Inflammatory macrophage (primary cell): ENCODE measurements at places on chromosomes 1 and 21.
A peak's percentile ranks its signal among the peaks of the same experiment; 100 is the strongest.

DNA sequence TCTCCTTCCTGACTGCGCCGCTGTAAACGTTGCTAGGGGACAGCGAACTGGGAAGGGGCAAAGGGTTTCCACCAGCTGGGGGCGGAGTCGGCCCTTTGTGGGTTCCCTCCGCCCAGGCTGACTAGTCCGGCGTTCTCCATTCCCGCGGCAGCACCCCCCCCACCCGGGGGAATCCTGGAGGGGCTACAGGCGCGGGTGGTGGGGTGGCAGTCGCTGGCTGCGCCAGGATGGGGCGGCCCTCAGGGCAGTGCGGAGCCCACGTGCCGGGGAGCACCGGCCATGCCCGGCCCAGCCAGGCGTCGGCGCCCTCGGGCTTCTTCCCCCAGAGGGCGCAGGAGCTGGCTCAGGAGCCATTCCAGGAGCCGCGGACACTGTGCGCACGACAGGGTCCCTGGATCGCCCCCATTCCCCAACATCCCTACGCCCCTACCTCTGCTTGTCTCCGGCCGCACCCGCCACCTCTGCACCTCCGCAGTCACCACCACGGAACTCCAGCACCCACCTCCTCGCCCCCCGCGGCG is 476 bp downstream of the BATF3 start:
- DNase-seq = peak; percentile 46

GRCh38 chr1:115213130-115213529 is 123.8 kb upstream of the TSPAN2 start:
- DNase-seq = no peak

- DNase-seq = peak; percentile 88
Observed at GRCh38 chr21:29342363-29342957, 43.7 kb downstream of the BACH1 start.

- DNase-seq = no peak
Observed at GRCh38 chr1:211933946-211934714, 101.2 kb downstream of the INTS7 start.

DNA sequence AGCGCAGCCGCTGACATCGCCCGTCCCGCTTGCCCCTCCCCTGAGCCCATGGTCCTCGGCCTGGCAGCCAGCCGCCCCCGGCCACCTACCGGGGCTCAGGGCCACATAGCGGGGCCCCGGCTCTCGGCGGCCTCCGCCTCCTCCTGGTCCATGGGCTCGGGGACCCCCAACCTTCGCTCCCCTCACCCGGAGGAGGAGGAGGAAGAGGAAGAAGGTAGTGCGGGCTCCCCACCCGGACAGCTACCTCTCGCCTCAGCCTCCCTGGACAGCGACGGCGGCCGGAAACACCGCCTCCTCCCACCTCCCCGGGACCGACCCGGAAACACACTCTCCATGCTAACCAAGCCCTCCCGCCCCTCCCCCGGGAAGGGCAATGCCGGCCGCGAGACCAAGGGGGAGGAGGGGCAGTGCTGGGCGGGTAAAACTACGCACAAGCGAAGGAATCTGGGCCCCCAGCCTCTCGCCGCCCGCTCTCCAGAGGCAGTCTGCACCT is at the start of gene KIAA0319L:
Gene KIAA0319L (minus strand): TSS at position 286 of the 493 bp plus-strand sequence. CDS start 2,912 bp downstream, outside the sequence.
- DNase-seq = no peak

DNA sequence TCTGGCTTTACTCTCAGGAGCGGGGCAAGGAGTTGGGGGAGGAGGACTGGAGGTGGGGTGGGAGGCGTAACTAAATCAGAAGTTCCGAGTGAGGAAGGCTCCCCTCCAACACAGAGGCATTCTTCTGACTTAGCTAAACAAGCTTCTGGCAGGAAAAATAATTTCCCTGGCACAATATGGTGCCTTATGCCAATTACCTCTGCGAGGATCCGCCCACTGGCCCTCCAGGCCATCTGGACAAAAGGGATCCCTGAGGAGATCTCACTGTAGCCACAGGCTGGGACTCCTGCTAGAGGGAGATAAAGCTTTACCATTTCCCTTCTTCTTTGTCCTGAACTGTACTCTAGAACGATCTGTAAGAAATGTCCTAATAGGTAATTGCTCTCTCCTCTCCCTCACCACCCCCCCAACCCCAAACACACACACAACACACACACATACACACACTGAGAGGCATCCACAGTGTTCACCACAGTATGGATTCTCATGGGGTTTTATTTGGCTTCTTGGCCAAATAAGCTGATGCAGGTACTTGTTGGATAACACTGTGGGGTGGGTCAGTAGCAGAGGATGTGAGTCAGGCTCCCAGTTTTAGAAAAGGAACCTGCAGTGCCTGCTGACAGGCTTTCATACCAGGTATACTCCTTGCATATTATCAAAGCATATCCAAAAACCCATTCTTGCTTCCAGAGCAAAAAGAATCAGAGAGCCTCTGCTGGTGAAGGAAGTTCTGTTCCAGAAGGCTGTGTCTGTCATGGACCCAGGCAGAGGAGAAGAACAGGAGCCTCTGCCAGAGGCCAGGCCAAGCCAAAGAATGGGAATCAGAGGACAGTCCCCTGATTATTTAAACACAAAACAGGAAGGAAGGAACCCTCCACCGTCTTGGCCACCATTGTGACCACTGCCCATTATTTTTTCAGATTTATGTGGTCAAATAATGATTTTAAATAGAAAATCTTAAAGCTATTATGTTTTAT is 169.1 kb downstream of the C1orf21 start:
- DNase-seq = no peak

DNA sequence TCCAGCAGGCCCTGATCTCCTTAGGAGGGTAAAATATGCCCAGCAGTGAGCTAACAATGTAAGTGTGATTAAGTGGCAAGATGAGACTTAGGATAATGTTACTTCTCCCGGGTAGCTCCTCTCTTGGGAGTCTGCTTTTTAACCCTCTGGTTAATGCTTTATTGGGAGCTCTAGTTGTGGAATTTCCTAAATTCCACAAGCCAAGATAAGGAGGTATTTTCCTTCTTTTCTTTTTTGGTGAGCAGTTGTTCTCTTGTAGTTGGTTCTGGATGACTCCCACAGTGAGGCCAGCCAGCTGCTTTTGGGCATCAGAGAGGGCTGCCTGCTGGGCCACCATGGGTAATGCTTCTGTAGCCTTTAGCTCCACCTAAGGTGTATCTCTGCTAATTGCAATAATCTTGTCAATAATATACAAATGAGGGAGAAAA is 19.3 kb downstream of the C1orf52 start:
- DNase-seq = no peak

- DNase-seq = peak; percentile 35
Observed at GRCh38 chr21:42379426-42380215, 13.3 kb upstream of the TFF1 start.

DNA sequence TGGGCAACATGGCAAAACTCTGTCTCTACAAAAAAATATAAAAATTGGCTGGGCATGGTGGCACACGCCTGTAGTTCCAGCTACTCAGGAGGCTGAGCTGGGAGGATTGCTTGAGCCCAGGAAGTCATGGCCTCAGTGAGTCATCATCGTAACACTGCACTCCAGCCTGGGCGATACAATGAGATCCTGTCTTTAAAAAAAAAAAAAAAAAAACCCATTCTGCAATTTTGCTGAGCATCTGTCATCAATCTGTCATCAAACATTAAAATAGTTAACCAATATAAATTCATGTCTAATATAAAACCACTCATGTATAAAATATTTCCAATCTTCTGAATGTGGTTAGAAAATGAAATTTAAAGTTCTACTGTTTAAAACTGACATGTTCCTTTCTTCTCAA is 56.9 kb downstream of the LPAR3 start:
- DNase-seq = no peak

- DNase-seq = peak; percentile 53
Observed at GRCh38 chr21:38811257-38811656, 5.5 kb downstream of the ETS2 start.

DNA sequence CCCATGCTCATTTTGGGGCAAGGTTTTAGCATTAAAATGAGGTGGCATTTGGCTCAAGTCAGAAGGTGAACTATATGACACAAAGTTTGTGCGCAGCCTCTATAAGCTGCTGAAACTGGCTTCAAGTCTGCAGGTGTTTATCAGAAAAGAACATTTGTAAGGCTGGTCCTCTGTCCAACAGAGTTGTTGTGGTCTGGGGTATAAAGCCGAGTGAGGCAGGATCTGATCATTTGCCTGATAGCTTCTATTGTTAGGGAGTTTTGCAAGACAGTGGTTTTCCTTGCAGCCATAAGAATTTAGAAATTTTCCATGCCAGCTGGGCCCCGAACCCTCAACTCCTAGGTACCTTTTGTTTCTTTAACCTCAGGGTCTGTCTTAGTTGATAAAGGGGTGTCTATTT is 130.8 kb downstream of the PGBD5 start:
- DNase-seq = no peak

DNA sequence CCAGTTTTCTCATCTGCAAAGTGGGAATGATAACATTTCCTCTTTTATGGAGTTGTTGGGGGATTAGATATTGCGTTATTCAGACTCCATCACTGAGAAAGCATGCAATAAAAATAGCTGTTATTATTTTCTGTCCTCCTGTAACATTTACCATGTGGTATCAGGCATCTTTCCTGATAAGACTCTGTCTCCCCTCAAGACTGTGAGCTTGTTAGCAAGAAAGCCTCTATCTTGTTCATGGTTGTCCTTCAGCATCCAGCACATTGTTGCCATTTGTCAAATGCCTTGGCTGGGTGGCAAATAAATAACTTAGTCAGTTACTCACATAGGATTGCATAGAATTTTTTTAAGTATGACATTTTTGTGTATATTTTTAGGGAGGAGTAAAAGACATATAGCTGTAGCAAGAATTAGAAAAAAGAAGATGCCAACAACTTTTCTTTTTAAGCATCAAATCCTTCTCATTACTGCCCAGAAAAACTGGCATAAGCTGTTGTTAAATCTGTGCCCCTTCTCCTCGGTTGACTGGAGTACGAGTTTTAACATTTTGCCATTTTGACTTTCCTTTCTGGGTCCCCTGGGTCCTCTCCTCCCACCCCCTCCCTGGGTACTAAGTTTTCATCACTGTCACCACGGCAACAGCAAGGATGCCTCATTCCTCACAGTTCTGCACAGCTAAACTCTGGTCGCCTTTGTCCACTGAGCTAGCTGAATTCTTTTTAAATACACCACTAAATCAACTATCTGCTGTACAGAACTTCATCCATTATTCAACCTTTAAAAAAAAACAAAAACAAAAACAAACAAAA is 1.0 kb upstream of the JAM2 start:
- DNase-seq = no peak

DNA sequence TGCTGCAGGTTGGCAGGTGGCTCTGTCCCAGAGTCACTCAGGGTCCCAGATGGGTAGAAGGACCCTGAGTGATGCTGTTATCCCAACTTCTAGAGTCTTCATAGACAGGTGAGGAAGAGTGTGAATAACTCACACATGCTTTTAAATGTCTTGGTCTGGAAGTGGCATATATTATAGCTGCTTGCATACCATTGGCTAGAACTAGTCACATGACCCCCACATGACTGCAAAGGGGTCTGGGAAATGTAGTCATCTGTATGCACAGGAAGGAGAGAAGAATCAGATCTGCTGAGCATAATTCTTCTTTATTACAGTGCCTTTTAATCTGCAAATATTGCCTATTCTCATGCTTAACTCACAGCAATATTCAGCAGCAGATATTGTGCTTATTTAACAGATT is 28.2 kb upstream of the KLHDC7A start:
- DNase-seq = peak; percentile 24

DNA sequence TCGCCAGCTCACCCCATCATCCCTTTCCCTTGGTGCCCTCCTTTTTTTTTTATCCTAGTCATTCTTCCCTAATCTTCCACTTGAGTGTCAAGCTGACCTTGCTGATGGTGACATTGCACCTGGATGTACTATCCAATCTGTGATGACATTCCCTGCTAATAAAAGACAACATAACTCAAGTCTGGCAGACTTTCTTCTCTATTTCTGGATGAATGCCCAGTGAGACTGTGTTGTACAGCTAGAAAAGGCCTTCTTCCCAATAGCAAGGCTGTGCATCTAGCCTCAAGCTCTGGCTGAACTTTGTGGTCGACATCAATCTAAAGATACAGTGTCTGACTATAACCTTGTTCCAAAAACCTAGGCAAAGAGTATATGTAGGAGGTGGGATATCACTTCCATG is 6.4 kb downstream of the IL24 start:
- DNase-seq = no peak

DNA sequence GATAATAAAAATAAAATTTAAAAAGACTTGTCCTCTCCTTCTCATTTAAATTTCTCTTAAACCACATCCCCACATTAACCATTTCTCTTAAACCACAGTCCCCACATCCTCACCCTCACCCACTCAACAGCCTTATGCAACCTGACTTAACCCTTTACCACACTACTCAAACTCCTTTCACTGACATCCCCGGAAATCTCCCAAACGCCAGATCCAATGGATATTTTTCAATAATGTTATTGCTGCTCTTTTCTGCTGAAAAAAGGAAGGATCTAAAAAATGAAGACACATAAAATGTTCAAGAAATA is 54.2 kb upstream of the EEIG2 start:
- DNase-seq = no peak

DNA sequence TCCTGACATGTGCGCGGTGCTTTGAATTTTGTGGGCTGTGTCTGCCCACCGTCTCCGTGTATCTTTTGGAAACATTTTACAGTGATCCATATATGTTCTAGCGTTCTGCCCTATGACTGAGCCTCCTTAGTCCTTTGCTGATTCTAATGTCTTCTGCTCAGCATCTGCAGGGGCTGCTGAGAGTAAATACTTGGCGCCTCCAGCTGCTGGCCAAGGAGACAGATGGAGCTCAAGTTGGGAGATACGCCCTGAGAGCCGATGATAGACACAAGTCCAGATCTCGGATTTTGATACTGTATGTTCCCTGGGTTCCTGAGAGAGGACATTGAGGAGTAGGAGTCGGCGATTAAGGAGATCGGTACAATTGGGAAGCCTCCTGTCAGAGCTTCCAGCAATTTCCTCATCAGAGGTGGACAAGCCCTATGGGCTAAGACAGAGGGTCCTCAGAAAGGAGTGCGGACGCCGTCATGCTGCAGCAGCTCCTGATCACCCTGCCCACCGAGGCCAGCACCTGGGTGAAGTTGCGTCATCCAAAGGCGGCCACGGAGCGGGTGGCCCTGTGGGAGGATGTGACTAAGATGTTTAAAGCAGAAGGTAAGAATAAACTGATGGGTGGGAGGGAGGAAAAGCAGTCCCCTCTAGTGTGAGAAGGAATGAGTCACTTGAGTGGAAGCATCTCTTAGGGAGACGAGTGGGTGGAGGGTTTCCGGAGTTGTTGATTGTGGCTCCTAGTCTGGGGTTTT is 390 bp downstream of the ZFP69B start:
- DNase-seq = peak; percentile 73

GRCh38 chr1:222904451-222904850 is 89.6 kb downstream of the DISP1 start:
- no peak for DNase-seq

GRCh38 chr1:218345673-218346390 is 696 bp downstream of the TGFB2 start:
- no peak for DNase-seq

- no peak for DNase-seq
Observed at GRCh38 chr1:177914603-177915002, 55.3 kb downstream of the SEC16B start.

GRCh38 chr1:69739251-69739605 is 171.5 kb downstream of the LRRC7 start:
- DNase-seq = no peak

DNA sequence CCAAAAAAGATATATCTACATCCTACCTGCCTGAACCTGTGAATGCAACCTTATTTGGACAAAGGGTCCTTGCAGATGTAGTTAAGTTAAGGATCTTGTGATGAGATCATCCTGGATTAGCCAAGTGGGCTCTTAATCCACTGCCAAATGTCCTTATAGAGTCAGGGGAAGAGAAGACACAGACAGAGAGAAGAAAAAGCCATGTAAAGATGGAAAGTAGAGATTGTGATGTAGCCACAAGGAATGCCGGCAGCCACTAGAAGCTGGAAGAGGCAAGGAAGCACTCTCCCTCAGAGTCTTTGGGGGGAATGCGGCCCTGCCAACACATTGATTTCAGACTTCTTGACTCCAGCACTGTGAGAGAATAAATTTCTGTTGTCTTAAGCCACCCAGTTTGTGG is 16.2 kb downstream of the HSD11B1 start:
- DNase-seq = no peak
